Activated CD4-positive, alpha-beta T cell treated with anti-CD3 and anti-CD28 coated beads for 48 hours (primary cell): ENCODE measurements at places on chromosomes 5 and 9.

DNA sequence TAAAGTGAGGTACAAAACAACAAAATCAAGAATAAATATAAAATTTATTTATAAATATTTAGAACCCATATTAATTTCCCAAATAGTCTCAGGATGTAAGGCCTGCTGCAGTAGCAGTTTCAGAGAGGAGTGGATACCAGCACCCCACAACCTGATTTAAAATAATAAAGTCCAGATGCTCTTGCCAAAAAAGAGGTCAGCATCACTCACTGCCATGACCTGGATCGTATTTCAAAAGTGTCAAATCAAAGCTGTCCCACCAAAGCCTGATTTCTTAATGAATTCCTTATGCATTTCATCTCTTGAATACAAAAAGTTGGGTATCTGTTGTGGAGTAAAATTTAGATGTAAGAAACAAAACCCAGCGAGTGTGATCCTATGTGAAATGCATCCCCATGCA lies 58.0 kb upstream of the ROR2 start:
- DNase-seq: no peak

- no peak for DNase-seq
Measured at GRCh38 chr5:24899180-24899579, 254.4 kb upstream of the CDH10 start.

- DNase-seq: no peak
Measured at GRCh38 chr5:149036168-149036567, 26.7 kb downstream of the SH3TC2 start.

GRCh38 chr5:179623906-179624741 lies 653 bp upstream of the HNRNPH1 start:
- peak; percentile 77 for DNase-seq

DNA sequence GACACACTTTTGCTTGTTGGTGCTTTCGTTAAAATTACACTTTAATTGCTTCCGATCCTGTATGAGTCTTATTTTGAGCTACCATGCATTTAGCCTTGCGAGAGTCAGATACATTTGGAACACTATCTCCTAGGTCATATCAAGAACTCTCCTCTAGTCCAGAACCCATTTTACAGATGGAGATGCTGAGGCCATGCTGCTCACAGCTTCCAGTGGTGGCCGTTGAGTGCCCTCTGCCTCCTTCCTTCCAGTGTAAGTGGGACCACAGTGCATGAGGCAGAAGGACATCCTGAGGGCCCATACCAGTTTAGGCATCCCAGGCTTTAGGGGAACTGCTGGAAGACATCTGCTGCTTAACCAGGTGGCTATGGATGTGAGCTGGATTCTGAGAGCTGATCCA lies 6.9 kb downstream of the CCNI2 start:
- no peak for DNase-seq

DNA sequence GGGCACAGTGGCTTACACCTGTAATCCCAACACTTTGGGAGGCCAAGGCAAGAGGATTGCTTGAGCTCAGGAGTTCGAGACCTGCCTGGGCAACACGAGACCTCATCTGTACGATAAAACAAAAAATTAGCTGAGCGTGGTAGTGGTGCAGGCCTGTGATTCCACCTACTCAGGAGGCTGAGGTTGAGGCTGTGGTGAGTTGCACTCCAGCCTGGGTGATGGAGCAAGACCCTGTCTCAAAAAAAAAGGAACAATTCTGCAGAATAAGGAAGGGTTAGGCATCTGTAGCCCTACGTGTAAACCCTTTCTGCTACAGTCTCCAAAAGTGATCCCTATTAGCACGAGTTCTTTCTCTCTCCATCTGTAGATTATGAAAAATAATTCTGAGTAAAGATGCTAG lies 19.9 kb downstream of the CDC26 start:
- no peak for DNase-seq

DNA sequence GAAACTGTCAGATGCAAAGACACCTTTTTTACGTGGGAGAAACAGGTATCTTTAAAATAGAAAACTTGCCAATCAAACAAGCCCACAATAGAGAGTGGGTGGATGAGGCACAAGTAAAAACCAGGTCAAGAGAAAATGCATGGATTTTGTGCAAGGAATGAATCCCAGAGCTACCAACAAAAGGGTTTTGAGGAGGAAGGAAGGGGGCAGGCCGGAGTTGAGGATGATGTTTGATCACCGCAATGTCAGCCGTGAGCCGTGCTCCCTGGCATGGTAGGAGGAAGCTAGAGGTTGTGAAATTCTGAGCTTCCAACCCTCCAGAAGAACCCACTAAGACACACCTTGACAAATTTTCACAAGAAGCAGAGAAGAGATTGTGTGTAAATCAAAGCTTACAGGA lies 53.2 kb downstream of the HRH2 start:
- no peak for DNase-seq

GRCh38 chr5:171093598-171093997 lies 215.4 kb upstream of the TLX3 start:
- no peak for DNase-seq

GRCh38 chr5:171291371-171291770 lies 17.7 kb upstream of the TLX3 start:
- no peak for DNase-seq

DNA sequence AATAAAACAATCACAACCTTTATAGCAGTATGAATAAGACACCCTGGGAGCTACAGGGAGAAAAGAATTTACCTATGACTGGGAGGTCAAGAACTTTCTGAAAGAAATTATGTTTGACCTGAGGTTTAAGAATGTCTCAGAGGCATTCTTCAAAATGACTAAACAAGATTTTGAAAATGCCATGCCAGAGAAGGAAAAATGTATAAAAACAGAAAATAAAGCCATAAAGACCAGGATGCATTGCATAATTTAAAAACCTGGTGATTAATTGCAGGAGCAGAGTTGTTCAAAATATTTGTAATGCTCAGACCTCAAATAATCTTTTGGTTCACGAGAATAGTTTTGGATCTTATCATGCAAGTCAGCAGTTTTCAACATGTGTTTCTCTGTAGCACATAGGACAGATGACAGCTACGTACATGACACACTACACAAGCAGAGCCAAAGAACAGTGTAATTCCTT lies 954.7 kb upstream of the ARRDC3 start:
- no peak for DNase-seq

DNA sequence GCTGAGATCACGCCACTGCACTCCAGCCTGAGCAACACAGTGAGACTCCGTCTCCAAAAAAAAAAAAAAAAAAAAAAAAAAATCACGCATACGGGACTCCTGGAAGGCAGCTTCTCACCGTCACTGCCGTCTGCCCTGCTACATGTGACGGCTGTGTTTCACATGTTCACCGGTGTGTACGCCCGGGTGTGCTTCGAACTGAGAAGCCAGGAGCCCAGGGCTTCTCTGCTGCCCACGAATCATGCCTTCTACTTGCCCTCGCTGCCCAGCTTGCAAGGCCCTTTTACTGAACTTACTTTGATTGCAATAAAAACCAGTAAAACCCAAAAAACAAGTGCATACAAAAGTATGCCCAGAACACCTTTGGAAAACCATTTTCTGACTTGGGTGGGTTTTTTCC lies 5.8 kb upstream of the NKD2 start:
- DNase-seq: peak; percentile 1

GRCh38 chr9:76887951-76888350 lies 18.0 kb downstream of the PRUNE2 start:
- no peak for DNase-seq

DNA sequence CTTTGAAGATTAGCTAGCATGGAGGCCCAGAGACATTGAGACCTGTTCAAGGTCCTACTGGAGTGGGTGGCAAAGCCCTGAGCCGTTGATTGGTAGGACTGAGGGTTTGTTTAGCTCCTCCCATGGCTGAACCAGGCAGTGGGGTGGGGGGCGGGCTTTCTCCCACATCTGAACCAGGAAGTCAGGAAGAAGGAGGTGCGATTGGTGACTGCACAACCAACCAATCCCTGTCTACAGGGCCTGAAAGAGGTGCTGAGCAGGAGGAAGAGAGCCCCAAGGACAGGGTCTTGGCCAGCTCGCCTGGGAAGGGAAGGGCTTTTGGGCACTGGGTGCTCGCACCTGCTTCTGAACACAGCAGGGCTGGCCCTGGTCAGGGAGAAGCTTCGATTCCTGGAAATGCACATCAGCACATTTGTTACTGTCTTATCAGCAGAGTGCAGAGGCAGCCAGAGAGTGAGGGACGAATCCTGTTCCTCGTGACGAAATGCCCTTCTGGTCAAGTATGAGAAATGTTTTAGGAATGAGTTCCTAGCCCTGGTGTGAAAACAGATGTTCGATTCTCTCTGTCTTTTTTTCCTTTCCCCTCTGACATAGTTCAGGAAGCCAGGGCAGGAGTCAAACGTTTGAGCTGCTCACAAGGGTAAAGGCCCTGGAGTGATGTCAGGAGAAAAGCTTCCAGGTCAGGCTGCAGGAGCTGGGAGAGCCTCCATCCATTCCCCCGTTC lies 294.8 kb upstream of the KLF4 start:
- DNase-seq: no peak

- no peak for DNase-seq
Measured at GRCh38 chr9:21027295-21027694, 4.1 kb downstream of the HACD4 start.

- DNase-seq: no peak
Measured at GRCh38 chr5:1832511-1833250, 31.5 kb downstream of the NDUFS6 start.

- DNase-seq: no peak
Measured at GRCh38 chr9:21560281-21560745, 78.2 kb upstream of the IFNE start.

DNA sequence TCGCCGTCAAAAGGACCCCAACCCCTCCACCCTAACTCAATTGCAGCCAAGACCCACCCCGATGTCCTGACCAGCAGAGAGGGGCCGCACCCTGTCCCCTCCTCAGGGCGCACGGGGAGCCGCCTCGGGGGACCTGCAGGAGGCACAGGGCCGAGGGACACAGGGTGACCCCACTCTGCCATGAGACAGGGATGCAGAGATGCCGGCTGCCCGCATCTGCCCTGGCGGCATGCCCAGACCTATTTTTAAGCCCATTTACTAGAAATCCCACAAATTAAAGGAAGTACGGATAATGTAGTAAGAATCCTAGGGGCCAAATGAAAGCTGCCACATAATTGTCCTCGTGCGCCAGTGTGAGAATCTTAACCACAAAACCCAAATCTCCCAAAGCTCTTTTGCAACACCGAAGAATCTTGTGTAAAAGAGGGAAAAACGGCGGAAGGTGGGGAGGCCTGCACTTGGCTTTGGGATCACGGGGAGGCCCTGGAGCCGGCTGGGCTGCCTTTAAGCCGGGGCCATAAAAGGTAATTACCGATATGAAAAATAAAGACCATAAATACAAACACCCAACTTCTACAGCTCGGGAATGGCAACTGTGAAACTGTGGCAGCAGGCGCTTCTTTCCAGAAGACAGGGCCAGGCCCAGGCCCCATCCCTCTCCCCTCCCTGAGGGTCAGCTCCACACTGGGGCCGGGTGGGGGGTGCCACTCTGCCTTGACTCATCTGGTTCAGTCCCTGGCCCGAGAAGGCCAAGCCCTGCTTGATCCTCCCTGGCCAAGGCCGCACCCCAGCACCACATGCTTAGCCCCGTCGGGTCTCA lies 35.0 kb downstream of the NACC2 start:
- DNase-seq: no peak

GRCh38 chr5:55551358-55551757 lies 16.6 kb upstream of the PLPP1 start:
- no peak for DNase-seq

DNA sequence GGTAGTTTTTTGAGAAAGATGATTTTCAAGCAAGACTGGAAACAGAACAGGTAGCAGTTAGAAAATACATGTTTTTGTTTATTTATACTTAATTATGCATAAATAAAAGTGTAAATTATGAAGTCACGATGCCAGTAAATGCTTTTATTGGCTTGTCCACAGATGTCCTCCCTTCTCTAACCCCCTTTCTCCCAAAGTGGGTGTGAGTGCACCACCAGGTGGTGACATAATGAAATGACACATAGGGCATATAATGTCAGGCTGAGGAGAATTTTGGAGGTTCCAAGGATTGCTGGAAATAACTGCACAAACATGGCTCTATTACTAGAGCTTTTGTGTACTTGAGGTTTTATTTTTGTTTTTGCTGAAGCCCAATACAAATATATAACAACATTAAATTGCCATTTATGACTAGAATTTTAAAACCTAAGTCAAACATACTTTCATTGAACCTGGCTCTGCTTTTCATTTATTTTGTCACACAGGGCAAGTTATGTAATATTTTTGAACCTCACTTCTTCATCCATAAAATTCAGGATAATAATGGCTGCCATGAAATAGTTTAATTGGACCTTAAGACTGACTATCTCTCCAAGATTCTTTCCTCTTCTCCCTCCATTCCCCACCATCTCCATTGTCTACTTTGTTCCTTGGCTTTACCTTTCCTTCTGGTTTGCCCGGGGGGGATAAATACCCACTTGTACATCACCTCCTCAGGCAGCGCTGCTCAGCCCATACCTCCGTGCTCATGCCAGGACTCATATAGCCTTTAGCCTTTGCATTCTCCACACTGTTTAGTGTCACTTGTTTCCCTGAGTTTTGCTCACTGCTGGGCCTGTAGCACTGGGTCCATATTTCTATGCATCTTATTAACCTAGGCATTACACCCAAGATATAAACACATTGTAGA lies 168.8 kb downstream of the PDE4D start:
- peak; percentile 40 for DNase-seq
